ENCODE measurements at places on chromosomes 16 and 17. TPM values are rescaled to one million over a fixed set of nuclear protein-coding genes. Genes with fewer than 3 reads are reported as not detected.

GRCh38 chr17:78774453-78774852 is 7.6 kb downstream of the CYTH1 start:
- no peak for DNase-seq

DNA sequence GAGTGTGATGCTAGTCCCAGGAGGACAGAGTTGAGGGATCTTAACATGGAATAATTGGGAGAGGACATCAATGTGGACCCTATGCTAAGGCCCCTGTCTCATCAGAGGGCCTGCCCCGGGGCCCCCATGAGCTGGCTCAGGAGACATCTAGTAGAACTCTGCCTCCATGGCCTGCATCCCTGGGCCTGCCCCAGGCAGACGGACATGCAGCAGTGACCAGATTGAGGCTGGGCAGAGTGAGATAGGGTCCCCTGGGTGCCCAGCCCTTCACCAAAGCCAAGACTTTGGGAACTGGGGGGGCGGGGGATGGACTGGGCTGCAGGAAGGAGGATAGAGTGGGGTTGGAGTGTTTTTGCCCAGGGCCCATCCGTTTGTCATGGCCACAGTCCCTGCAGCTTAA is 115.2 kb downstream of the CCDC182 start:
- DNase-seq = no peak

GRCh38 chr17:2564877-2565276 is 28.6 kb upstream of the PAFAH1B1 start:
- no peak for DNase-seq

CCL13 gene
- 0.22 TPM for polyA plus RNA-seq

- peak; percentile 46 for DNase-seq
These were observed 410.9 kb upstream of the SOX9 start for GRCh38 chr17:71709946-71710345.

KRTAP9-8 gene
- not detected for polyA plus RNA-seq

DNA sequence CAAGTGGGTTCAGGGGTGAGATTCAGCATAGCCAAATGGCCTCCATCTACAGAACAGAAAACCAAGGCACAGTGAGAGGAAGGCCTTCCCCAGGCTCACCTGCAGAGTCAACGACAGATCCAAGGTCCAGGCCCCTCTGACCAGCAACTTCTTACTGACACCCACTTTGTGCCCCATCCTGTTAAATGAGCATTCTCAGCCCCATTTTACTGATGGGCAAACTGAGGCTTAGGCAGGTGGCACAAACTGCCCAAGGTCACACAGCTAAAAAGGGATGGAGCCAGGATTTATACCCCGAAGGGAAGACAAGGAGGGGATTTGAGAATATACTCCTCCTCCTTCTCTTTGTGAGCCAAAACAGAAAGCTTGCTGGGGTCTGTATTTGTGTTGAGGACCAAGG is 9.3 kb downstream of the SBK1 start:
- DNase-seq = no peak

DNA sequence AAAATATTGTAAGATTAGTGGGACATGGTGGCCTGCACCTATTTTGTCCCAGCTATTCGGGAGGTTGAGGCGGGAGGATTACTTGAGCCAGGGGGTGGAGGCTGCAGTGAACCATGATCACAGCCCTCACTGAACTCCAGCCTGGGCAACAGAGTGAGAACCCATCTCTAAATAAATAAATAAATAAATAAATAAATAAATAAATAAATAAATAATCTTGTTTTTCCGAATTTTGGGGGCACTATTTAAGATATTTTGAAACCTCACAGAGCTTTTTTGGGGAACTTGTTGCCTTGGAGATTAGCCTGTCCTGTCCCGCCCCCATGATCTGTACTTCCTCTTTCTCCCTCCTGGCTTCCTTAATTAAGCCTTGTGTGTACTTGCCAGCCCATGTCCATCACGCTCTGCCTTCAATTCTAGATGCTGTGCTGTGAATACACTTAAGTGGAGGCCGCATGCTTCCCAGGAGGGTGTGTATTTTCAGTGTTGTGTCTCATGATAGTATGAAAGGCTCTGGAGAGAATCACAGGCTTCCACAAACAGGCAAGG is 4.4 kb downstream of the LGALS9 start:
- DNase-seq = no peak

ATP5PD gene
- polyA plus RNA-seq = 160 TPM

HSF5 gene
- polyA plus RNA-seq = not detected

DNA sequence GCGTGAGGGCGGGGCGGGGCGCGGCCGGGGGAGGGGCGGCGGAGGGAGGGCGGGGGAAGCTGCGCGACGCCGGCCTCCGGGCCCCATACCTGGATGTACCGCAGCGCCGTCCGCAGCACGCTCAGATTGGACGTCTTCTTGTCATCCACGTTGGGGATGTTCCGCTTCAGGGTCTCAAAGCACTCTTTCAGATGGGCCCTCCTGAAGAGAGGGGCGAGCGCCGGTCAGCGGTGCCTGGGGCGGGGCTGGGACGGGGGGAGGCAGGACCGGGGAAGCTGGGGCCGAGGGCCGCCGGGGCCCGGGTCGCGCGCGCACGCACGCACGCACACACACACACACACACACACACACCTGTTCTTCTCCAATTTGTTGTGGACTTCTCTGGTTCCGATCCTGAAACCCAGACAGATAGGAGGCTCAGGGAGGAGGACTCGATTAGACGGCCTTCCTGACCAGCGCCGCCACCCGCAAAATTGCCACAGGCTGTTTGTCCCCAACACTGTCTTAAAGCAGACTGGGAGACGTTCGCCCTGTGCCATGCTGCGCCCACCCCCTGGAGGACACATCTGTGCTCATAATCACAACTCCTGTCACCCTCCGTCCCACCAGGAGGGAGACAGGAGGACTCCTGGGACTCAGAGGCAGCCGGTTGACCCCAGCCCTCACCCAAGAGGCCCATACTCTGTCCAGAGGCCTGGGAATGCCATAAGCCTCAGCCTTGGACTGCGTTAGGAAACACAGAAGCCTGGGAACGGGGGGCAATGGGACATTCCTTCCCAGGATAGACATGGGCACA is 6.7 kb downstream of the MNT start:
- no peak for DNase-seq

SLFN12 gene
- 16.5 TPM for polyA plus RNA-seq

HLF gene
- 0.02 TPM for polyA plus RNA-seq

- no peak for DNase-seq
These were observed 745 bp upstream of the ABCC1 start for GRCh38 chr16:15948532-15949209.

VAT1L gene
- 6.5 TPM for polyA plus RNA-seq

GRCh38 chr16:733382-734207 is 6.7 kb downstream of the HAGHL start:
- DNase-seq = no peak

DNA sequence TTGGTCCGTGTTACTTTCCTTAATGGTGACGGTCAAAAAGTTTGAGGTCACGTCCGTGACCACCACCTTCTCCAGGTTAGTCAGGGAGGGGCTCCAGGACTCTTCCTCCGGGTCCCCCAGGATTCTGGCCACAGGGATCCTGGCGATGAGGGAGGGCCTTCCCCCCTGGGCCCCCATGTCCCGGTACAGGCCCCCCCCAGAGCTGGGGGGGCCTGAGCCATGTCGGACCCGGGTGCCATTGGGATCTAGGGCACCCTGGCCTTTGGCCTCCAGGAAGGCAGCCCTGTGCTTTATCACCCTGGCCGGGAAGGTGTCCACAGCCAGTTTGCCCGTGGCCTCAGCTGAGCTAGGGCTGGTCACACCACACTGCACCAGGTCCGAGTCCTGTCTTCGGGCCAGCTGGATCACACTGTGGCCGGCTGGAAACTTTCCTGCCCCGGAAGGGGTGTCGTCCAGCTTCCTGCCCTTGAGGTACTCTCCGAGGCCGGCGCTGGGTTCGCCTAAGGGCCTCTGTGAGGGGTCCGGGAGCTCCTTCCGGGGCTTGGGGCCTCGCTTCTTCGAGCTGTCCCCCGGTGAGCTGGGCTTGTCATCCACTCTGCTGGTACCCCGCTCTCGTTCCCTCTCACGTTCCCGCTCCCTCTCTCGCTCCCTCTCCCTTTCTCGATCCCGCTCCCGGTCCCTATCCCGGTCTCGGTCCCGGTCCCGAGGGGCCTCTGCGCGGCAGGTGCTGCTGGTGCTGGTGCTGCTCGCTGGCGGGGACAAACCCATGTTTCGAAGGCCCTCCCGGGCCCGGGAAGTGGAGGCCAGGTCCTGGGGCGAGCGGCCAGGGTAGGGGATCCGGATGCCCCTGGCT is 2.0 kb downstream of the CBX8 start:
- DNase-seq = no peak

- DNase-seq = no peak
These were observed 164.1 kb downstream of the CMIP start for GRCh38 chr16:81608523-81609209.

DNA sequence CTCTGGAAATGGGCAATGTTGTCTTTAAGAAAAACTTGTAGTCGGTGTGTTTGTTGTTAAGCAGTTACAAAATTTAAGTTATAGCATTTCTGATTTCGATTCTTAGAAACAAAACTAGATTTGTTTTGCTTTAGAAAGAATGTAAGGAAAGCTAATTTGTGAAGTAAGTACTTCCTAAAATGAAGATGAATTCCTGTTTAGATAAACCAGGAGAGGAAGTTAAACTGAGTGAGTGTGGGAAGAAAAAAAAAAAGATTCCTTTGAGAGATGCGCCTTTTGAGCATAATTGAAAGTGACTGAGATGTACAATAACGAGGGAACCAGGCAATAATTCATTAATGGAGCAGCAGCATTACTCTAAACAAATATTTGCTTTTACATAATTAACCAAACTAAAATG is 52.4 kb upstream of the ALOX12 start:
- DNase-seq = no peak

GRCh38 chr16:1325673-1326371 is 7.6 kb upstream of the BAIAP3 start:
- no peak for DNase-seq

- DNase-seq = no peak
These were observed 23.6 kb downstream of the CENPV start for GRCh38 chr17:16329519-16330271.

- no peak for DNase-seq
These were observed 145.2 kb downstream of the RBFOX3 start for GRCh38 chr17:79465681-79466025.

Data from BJ (cell line).